ENCODE measurements at places on chromosomes 7 and 10.

DNA sequence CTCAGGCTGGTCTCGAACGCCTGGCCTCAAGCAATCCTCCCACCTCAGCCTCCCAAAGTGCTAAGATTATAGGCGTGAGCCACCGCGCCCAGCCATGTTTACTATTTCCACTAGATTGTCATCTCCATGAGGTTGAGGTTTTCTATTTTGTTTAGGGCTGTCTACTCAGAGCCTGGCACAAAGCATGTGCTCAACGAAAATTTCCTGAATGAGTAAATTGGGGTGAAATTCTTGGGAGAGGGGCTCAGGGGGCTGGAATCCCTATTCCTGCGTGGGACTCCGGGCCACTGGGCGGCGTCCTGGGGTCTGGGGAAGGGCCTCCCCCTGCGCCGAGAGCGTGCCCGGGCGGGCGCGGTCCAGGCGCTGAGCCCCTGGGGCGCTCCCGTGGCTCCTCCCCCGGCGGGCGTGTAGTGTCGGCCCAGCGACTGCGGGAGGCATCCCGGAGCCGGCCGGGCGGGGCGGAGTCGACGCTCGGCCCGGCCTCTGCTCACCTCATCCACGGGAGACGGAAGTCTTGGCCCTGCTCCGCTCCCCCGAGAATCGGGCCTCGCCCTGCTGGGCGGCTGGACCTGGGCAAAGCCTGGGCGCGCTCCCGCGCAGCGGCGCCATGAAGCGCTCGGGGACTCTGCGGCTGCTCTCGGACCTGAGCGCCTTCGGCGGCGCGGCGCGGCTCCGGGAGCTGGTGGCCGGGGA lies at the start of gene HPS6:
Gene HPS6, plus strand, starts transcription at position 482 of the 693 bp plus-strand sequence. Its CDS starts 126 bp downstream, at position 608.
- DNase-seq = peak; percentile 82

- no peak for DNase-seq
Observed at GRCh38 chr7:140475747-140476333, 3.5 kb downstream of the MKRN1 start.

GRCh38 chr10:123019941-123020703 lies 11.3 kb downstream of the ACADSB start:
- DNase-seq = no peak

DNA sequence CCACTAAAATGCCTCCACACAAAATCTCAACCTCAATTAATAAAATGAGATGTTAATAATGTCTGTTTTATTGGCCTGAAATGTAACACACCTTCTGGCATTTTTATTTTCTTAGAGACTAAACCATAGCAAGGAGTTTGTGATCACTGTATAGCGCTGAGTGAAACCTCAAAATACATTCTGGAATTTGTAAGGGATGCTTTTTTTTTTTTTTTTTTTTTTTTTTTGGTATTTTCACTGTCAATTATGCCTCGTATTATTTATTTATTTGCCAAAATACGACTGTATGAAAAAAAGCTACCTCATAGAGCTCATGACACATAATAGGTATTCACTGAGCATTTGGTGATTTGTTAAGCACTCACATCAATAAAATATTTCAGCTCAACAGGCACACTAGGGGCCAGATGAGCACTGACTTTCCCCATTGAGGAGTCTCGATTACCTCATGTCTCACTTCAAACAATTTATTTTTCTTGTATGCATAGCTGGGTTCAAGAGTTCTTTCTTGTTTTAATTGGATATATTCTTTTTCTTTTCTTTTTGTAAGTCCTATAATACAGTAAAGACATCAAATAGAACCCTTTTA lies 36.5 kb downstream of the SEMA3C start:
- DNase-seq = no peak

- no peak for DNase-seq
Observed at GRCh38 chr7:34430456-34430855, 227.6 kb upstream of the NPSR1 start.

DNA sequence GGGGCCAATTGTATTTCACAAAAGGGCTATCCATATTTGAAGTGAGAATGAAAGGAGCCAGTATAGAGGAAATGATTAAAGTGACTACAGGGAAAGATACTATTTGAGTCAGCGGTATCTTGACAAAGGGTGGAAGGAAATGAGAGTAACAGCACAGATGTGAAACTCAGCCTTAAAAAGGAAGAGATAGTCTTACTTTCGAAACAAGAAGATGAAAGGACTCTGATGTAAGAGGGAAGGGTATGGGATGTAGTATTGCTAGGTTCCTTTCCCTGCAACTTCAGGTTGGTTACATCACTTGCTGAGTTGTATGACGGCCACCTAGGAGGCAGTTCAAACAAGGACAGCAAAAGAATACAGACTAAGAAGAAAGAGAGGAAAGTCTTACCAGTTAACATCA lies 13.7 kb downstream of the CISD1 start:
- DNase-seq = no peak

Data from stimulated activated CD4-positive, alpha-beta T cell treated with anti-CD3 and anti-CD28 coated beads, Interleukin-1b, Interleukin-23, amount 100 ng/mL, for 24 hours (primary cell).